ENCODE measurements at places on chromosomes 5 and 9. TPM values are rescaled to one million over a fixed set of nuclear protein-coding genes. Genes with fewer than 3 reads are reported as not detected.

DNA sequence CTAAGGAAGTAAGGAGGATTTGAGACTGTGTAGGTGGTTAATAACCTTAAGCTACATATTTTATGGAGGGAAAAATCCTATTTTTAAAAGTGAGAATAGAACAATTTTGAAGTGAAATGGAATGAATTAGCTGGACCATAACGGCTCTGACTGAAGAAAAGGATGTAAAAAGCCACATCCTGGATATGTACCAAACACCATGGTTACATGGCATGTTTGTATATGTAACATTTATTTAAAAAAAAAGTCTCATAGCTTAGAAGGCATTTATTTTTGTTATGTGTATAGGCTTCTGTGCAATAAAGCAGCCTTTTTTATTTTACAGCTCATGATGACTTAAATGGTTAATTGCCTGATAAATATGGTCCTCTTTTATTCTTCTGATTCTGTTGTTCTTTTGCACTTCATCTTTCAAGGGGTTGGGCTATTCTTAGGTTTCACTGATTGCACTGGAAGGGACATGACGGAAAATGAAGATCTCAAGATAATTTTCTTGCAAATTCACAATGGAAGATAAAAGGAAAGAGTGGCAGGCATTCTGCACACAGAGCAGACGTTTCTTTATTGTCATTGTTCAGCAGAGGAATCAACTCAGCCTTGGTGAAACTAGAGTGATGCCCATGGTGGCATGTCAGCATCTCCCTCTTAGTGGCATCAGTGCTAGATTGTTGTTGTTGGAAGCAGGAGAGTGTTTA lies 63.1 kb downstream of the DOCK8 start:
- ATAC-seq = no peak

DNA sequence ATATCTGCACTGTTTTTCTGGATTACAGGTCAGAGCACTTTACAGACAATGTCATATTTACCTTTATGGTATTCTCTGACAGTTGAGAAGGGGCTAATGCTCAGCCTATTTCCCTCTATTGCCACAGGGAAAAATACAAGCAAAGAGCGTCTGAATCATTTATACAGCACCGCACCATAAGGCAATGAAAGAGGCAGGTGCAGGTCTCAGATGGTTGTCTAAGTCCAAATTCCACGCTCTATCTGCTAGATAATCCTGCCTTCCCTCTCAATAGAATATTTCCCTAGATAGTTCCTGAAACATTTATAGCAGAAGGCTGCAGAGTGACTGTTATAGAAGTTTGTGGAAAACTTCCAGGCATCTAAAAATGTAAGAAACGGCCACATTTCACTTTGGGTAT lies 446.1 kb upstream of the CDH6 start:
- no peak for ATAC-seq

DNA sequence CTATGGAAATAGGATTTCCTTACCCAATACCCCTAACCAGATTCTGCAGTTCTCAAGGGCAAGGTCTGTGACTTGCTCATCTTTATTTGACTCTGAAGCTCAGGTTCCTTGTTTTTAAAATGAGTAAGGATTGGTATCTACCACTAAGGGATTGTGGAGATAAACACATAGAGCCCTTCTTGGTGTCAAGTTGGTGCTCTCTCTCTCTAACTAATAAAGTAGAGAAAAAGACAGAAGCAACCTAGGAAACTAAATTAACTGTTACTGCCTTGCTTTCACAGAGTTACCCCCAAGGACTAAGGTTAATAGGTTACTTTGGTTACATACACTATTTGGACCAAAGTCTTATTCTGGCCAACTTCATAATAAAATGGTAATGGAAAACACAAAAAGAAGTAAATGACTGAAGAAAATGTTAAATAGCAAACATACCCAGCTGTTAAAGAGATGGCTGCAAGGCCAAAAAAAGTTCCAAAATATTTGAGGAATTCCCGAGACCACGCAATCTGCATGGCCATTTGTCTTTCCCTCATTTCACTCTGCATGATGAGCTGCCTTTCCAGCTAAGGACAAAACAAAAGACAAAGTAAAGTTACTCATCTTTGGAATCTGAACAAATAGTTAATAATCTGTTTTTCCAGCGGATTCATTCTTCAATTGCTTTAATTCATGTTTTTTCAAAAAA lies 21.8 kb upstream of the RLN1 start:
- ATAC-seq = no peak

The LRRC70 gene
- 0.16 TPM for total RNA-seq
